Posterior vena cava (tissue), 2 donors: ENCODE measurements at places on chromosomes 7 and 10. TPM values are rescaled to one million over a fixed set of nuclear protein-coding genes. Genes with fewer than 3 reads are reported as not detected.

The FANK1 gene
- 3.0 TPM for total RNA-seq

The SBDS gene
- 175 TPM for total RNA-seq

The GRID1 gene
- total RNA-seq = 4.4 TPM

The ZNF746 gene
- 12.6 TPM for total RNA-seq

The DLD gene
- 60.4 TPM for total RNA-seq

The TEX47 gene
- total RNA-seq = not detected

The GHRHR gene
- total RNA-seq = 1.2 TPM

The ABCB4 gene
- total RNA-seq = 3.7 TPM

The GALNT17 gene
- total RNA-seq = 24.7 TPM

The TWIST1 gene
- total RNA-seq = 2.0 TPM

The HOXA4 gene
- 9.5 TPM for total RNA-seq

The PRKCQ gene
- 0.38 TPM for total RNA-seq

The RBM33 gene
- 48.8 TPM for total RNA-seq

The FAM107B gene
- total RNA-seq = 28.4 TPM

The ELOVL3 gene
- not detected for total RNA-seq

The ORAI2 gene
- total RNA-seq = 17.5 TPM

The PTF1A gene
- not detected for total RNA-seq

The DPP6 gene
- 1.2 TPM for total RNA-seq

The PAXIP1 gene
- 7.0 TPM for total RNA-seq

The ANKRD2 gene
- 1.1 TPM for total RNA-seq

The HKDC1 gene
- total RNA-seq = 0.05 TPM

The EPO gene
- total RNA-seq = not detected
